GM12891 (cell line): ENCODE measurements at places on chromosomes 7 and 10.

GRCh38 chr7:40470817-40471216 lies 336.0 kb downstream of the SUGCT start:
- no peak for DNase-seq

DNA sequence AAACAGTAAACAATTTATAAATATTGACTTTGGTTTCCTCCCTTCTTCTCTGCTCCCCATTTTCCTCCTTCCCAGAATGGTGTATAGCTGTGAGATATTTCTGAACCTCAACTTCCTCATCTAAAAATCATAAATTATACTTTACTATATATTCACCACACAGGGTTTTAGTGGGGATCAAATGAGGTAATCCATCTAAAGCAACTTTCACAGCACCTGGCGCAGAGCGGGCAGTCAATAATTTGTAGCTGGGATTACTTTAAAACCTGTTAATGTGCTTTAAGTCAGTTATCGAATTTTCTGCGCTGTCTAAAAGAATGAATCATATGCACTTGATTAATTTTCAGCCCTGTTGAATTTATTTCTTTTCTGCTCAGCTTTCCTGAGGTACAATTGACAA lies 172.7 kb downstream of the PTEN start:
- no peak for DNase-seq

GRCh38 chr10:89458291-89458690 lies 43.9 kb downstream of the IFIT5 start:
- DNase-seq: no peak

GRCh38 chr10:88874281-88874680 lies 5.8 kb upstream of the STAMBPL1 start:
- DNase-seq: no peak

DNA sequence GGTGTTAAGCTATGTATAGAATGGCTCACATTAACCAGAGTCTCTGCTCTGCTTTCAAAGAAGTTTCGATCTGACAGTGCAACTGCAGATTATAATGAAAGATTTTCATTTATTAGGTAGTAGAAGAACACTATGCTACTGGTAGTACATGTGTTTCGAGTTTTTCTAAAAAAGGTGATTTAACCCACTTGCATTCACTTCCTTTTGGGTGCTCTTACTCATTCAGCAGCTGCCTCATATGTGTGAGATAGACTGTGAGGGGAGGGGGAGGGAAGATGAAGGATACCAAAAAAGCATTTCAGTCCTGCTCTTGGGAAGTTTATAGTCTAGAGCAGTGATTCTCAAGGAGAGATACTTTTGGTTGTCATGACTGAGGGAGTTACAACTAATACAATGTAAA lies 20.4 kb downstream of the PLEKHA8 start:
- DNase-seq: no peak

- no peak for DNase-seq
Observed at GRCh38 chr7:122543891-122544290, 155.0 kb downstream of the RNF133 start.

GRCh38 chr7:130929896-130930659 lies 196.1 kb upstream of the KLF14 start:
- no peak for DNase-seq
